Stimulated activated CD4-positive, alpha-beta T cell treated with anti-CD3 and anti-CD28 coated beads, Interleukin-4, amount 100 ng/mL, for 48 hours (primary cell): ENCODE measurements at places on chromosomes 5 and 9.

DNA sequence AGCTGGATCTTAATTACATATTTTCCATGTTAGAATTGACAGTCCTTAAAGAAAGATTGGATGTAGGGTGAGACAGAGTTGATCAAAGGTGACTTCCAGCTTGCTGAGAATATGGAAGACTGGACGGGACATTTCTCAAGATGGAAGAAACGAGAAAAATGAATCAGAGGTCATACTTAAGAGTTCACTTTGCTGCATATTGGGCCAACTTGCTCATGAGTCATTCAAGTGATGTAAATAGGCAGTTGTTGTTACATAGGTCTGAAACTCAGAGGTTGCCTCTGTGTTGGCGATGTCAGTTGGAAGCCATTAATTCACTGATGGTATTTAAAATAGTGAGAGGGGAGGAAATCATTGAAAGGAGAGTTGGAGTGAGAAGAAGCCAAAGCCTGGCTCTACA lies 132.8 kb downstream of the CD180 start:
- DNase-seq: no peak

GRCh38 chr5:108629779-108630528 lies 117.7 kb upstream of the FER start:
- DNase-seq: no peak

GRCh38 chr9:121354762-121355161 lies 15.3 kb downstream of the STOM start:
- DNase-seq: no peak

- DNase-seq: no peak
These were observed 94.6 kb downstream of the ZNF608 start for GRCh38 chr5:124651663-124652513.

- no peak for DNase-seq
These were observed 61.9 kb upstream of the ORM1 start for GRCh38 chr9:114261026-114261425.

- no peak for DNase-seq
These were observed 34.7 kb downstream of the C9orf152 start for GRCh38 chr9:110173322-110173642.

GRCh38 chr9:129988607-129989361 lies 54.2 kb downstream of the FNBP1 start:
- DNase-seq: no peak

- no peak for DNase-seq
These were observed 96.6 kb downstream of the NLN start for GRCh38 chr5:65818592-65818991.

GRCh38 chr5:113181409-113181808 lies 204.8 kb downstream of the DCP2 start:
- no peak for DNase-seq

GRCh38 chr9:127451858-127452656 lies 747 bp downstream of the LRSAM1 start:
- peak; percentile 54 for DNase-seq

- no peak for DNase-seq
These were observed 120.2 kb upstream of the GRHPR start for GRCh38 chr9:37302277-37302676.

DNA sequence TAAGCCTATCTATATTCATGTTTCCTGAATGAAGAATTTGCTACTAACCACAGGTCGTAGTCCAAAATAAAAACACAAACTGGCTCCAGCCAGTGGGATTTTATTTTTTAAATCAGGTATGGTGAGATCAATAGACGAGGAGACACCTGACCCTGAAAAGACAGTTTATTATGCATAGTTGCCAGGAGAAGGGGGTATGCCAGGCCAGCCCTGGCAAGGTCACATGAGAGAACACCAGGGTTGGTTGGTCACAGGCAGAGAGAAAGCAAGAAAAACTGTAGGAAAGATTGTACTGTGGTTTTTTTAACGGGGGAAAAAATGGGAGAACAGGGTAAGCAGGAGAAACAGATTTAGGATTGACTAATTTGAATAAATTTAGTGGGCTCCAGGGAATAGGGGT lies 125.3 kb downstream of the CDH18 start:
- no peak for DNase-seq

DNA sequence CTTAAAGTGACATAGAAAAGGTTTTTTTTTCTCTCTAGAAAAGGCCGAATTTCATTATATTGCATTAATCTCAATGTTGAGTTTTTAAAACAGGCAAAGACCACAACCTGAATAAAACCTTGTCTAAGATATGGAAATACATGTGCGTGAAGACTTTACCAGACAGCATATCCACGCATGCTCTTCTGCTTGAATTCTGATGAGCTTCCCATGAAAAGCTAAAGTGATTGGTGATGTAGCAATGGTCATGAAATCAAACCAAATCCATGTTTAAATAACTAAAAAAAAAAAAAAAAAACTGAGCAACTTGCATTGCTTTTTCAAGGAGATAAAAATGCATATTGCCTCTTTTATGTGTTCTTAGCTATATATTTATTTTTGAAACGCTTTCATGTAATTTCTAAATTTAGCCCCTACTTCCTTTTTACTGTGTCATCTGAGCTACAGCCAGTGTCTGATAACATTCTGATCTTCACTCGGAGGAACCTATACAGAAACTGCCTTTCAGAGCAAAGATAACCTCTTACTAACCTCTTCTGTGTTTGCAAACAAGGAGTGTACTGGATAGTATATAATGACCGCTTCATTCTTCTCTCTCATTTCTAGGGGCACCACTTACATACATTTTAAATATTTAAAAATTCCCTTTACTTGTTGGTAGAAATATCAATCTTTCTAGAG lies 179.1 kb upstream of the GNA14 start:
- no peak for DNase-seq

- DNase-seq: no peak
These were observed 71.3 kb downstream of the VCAN start for GRCh38 chr5:83542839-83543238.

DNA sequence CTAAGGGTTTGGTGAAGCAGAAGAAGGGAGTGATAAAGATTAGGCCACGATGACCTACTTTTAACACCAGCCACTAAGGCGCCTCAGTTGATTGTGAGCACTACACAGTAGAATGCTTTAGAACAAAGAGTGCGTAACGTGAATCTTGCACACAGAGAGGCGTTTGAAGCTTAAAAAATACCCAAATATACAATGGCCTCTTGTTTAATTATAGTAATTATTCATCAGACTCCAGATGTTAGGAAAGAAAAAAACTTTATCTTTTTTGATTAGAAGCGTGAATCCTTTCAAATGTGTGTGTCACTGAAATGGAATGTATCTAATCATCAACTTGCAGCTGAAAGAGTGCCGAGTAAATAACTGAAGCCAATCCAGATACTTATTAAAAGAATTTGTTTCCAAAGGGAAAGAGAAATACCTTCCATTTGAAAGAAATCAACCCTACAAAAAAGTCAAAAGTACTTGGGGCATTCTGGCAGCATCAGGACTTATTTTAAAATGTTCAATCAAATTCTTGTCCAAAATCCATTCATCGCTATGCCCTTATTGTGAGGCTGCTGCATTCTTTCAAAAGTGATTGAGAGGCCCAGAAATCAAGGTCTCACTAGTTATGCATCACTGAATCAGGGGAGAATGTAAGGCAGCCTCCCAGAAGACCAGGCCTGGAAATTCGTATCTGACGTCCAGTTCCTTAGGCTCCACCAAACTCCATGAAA lies 337.5 kb downstream of the ZNF608 start:
- no peak for DNase-seq

- no peak for DNase-seq
These were observed 234.8 kb upstream of the ISL1 start for GRCh38 chr5:51148437-51148836.

DNA sequence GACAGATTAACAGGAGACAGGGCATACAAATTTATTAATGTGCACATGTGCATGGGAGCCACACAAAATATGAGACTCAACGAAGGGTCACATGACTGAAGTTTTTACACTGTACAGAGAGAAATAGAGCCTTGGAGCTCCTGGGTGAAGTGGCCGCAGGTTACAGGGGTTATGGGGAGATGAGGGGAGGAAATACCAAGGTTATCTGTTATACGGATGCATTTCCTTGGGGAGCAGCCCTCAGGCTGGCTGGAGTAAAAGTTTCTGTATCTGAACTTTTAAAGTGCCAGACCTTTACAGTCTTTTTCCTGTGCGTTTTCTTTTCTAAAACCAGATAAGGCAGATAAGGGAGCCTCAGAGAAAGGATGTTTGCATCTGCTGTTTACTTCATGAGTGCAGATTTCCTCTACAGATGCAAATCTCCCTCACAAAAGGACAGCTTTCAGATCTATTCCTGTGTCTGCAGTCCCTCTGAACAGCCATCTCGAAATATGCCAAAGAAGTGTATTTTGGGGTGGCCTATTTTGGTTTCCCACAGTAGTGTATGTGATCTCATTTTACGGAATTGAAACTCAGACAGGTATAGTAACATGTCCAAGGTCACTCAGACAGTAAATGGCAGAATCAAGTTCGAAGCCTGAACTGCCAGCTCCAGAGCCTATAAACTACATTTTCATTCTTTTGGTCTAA lies 139.3 kb upstream of the FBXL17 start:
- DNase-seq: no peak
